ENCODE measurements at places on chromosomes 1 and 21.

GRCh38 chr1:172278478-172278877 lies 142.0 kb upstream of the C1orf105 start:
- DNase-seq: no peak

DNA sequence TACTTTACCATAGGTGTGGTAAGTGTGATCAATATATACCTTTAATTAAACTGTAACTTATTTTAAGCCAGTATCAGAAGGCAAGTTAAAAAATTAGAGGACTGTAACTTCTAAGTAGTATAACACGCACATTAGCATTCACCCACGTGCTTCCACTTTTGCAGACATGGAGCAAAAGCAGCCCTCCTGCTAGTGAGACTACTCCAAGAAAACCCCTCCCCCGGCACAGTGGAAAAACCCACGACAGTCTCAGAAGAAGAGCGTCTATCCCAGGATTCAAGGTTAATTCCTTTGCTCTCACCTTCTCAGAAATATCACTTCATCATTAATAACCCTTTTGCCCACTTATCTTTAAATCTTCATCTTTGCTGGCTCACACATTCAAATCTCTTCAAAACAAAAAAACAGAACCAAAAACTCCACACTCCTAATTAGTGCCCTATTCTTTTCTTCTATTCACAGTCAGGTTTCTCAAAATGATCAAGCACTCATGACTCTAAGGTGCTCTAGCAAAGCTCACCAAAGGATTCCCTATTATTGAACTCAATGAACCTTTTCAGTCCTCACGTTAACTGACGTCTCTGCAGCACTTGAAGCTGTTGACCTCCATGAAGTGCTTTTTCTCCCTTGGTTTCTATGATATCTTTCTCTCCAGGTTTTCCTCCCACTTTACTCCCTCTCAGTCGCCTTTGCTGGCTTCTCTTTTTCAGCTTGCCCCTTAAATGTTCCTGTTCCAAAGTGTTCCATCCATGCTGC lies 213.5 kb downstream of the SMYD3 start:
- DNase-seq: no peak

DNA sequence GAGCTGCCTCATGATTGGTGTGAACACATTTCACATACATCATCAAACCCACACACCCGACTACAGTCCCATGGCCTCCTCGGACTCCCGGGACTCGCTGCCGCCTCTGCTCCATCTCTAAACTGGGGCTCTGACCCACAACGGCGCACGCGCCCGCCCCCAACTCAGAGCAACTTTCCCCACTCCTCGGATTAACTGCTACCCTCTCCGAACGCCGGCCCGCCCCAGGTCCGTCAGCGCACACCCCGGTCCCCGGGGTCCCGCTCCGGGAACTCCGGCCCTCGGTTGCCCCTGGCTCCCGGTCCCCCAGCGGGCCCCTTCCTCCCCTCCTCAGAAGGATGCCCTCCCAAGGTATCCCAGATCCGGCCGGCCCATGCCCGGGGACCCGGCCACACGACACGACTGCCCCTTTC lies 740 bp downstream of the DSTYK start:
- DNase-seq: peak; percentile 31

- no peak for DNase-seq
Observed at GRCh38 chr21:16079830-16080229, 350.0 kb downstream of the USP25 start.

DNA sequence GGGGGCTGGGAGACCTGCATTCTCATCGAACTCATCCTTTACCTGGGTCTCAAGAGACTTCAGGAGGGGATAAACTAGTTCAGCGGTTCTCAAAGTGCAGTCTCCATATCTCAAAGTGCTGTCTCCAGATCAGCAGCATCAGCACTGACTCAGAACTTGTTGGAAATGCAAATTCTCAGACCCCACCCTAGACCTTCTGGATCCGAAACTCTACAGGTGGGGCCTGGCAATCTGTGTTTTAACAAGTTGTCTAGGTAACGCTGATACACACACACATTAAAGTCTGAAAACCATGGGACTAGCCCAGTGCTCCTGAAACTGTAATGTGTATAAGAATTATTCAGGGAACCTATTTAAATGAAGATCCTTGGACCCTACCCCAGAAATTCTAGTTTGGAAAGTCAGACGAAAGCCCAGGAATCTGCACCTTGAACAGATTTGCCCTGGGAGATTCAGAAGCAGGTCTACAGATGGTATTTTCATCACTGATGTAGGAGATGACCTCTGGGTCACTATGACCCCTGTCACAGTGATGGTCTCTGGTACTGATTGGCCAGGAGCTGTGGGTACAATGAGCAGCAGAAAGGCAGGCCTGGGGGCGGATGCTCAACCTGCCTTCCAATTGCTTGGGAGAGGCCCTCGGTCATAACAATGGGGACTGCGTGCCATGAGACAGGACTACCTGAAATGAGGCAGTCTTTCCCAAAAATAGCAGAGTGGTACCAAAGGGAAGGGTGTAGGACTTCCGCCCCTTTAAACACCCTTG lies 127.2 kb downstream of the FAM78B start:
- no peak for DNase-seq

DNA sequence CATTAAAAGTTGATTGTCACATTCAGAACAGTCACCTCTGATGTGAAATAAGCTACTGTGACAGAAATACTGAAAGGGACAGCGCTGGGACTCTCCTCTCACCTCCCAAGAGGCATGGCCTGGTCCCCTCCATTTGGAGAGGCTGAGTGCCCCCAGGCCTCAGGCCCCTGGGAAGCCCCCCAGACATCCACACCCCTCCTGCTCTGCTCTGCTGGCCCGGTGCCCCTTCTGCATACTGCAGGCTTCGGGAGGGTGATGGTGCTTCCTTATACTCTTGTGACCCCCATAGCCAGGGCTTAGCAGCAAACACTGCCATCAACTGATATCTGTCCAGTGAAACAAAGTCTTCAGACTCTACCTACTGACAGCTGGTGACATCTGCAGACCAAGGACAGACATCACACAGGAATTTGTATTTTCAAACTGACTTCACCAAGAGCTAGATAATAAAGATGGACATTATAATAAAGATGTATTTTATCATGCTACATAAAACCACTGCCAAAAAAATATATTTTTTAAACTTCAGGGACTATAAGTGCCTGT lies 36.9 kb downstream of the C2CD2 start:
- no peak for DNase-seq

DNA sequence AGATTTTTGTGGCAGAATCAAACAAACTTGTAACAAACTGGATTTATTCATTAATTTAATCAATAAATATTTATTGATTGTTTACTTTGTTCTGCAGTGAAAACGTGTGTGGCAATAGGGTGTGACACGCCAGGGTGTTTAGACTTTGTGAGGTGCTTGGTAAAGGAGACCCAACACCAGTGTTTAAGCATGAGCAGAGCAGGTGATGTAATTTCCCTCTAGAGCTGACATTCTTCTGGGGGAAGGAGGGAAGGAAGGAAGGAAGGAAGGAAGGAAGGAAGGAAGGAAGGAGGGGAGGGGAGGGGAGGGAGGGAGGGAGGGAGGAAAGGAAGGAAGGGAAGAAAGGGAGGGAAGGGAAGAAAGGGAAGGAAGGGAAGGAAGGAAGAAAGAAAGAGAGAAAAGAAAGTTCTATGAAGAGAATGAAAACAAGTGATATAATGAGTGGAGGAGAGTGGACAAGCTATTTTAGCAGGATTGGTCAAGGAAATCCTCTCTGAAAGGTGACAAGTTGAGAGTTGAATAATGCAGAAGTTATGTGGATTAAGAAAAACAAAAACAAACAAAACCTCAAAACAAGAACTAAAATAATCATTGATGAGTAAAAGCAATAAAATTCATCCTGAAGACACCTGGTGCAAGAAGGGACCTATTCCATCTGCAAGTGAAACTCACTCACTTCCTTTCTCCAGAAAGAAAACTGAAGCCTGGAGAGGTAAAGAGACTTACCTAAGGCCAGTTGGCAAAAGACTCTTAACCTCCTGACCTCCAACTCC lies 60.8 kb downstream of the TSEN15 start:
- DNase-seq: no peak

DNA sequence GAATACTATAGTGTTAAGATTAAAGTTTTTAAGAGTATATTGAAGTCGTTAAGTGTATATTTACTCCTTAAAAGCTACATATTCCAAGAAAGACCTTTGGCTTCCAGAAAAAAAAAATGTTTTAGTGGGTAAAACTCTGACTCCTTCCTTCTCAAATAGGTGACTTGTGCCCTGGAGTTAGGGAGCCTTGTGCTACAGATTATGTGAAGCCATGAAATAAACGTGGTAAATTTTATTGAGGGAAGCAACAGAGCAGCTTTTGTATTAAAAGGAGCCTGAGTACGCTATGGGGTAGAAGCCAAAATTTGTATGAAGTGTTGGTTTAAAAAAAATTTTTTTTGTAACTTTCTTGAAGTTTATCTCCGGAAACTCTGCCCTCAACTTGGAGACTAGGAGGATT lies 994 bp downstream of the RO60 start:
- DNase-seq: no peak

- DNase-seq: no peak
Observed at GRCh38 chr1:61453111-61453961, 271.6 kb downstream of the TM2D1 start.

GRCh38 chr1:186761358-186761757 lies 67.4 kb upstream of the PLA2G4A start:
- no peak for DNase-seq

DNA sequence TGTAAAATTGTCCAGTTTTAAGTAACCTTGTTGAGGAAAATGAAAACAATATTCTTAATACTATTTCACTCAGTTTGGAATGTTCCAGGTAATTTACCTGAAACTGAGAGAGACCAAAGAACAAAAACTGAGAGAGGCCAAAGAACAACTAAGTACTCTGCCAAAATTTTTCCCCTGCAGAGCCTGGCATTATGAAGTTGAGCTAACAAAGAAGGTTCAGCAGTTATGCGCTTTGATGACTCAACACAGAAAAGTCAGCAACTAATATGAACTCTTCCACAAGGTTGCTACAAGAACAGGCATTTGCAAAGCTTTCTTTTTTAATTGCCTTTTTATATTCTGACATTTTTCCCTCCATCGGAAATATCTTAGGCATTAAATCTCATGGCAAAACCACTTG lies 270.9 kb downstream of the CHRM3 start:
- DNase-seq: no peak

GRCh38 chr1:100322436-100323211 lies 29.7 kb upstream of the CDC14A start:
- DNase-seq: no peak

DNA sequence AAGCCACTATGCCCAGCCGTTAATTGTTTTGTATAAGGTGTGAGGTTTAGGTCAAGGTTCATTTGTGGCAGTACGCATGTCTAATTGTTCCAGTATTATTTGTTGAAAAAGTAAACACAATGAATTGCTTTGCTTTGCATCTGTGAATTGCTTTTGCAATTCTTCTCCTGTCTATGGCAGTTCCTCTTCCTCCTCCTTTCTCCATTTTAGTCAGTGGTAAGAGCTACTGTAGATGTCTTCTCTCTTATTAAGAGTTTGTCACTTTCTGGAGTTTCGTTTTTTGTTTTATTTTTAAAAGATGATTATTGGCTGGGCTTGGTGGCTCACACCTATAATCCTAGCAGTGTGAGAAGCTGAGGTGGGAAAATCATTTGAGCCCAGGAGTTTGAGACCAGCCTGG lies 29.2 kb downstream of the C1orf185 start:
- DNase-seq: no peak

DNA sequence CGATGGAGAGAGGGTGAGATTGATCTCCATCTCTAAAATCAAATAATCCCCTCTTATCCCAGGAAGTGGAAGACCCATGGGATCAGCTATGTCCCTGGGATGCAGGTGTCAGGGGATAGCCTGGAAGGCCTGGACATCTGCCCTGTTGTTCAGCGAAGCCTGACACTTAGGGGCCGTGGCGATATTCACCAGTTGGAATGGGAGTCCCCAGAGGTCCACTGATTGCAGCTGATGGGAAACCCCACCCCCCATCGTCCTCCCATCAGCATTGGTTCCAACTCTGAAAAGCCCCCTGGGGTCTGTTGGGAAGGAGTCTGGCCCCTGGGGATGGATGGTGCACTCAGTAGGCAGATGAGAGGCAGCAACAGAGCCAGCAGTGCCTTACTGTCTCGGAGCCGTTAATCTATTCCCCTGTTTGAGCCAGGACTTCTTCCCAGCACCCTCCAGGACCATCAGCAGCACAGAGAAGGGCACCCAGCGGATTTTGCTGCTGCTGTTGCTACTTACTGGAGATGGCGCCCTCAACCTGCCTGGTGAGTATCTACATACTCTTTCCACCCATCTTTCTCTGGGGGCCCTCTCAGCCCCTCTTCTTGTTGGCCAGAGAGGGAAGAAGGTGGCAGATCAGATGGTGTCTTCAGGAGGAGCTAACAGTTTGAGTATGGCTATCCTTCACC lies 13.4 kb downstream of the CATSPER4 start:
- DNase-seq: no peak

- no peak for DNase-seq
Observed at GRCh38 chr1:36309397-36309796, 3.2 kb downstream of the SH3D21 start.

DNA sequence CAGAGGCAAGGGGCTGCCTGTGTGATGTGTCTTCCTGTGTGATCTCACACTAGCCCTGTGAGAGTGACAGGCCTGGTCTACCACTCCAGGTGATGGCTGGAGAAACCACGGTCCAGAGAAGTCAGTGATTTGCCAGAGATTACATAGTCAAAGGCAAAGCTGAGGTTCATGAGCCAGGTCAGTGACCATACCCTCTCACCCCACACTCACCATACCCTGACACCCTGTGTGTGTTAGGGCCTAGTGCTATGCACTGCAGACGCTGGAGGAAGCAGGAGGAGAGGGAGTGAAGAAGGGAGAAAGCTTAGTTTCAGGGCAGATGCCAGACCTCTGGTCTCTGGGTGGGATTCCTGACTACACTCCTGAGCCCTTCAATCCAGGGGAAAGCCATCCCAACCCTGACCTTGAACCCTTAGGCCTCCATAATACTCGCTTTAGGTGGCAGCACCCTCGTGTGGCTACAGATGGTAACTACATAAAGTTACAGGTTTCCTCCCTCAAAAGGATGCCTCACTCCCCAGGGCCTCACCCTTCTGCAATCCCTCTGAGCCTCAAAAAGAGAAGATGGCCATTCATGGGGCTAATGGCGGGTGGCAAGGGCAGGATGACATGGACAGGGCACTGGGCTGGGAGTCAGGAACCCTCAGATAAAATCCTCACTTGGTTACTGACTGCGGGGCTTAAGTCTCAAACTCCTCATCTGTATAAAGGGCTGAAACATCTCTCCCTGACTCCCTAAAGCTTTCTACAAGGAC lies 20.8 kb upstream of the SDC3 start:
- no peak for DNase-seq

GRCh38 chr1:11671544-11672286 lies 7.7 kb downstream of the FBXO6 start:
- DNase-seq: no peak

- DNase-seq: no peak
Observed at GRCh38 chr1:189675712-189676244, 801.9 kb downstream of the BRINP3 start.

DNA sequence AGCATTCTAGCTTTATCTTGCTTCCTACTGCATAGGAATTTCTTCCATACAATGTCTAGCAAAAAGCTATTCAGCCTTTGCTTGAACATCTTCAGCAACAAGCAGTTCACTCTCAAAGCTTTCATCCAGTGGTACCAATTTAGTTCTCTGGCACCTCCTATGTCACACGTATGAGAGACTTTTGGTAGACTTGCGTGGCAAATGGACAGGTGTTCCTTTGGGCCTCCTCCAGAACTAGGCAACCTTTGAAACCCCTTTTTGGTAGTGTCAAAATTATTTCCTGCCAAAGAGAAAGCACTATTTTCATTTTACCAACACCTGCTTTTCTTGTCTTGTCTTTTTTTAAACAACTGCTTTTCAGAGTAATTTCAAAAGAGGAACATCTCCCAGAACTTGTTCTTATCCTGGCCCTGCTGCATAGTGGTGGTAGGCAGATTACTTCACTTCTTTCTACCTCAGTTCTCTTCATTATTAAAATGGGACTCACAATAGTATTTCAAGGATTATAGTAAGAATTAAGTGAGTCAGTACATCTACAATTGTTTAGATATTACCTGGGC lies 122.4 kb downstream of the MAST2 start:
- DNase-seq: no peak

All from activated gamma-delta T cell (primary cell).